Endothelial cell of coronary artery (primary cell): ENCODE measurements at places on chromosomes 7 and 10. TPM values are rescaled to one million over a fixed set of nuclear protein-coding genes. Genes with fewer than 3 reads are reported as not detected.

Gene RBM48
- 9.8 and 9.9 TPM in 2 replicates for total RNA-seq

Gene LLCFC1
- not detected in 2 replicates for total RNA-seq

Gene PKD1L1
- total RNA-seq, result 0.90 and 3.7 TPM in 2 replicates

Gene AKR1C2
- total RNA-seq, result 3.5 TPM in 1 of 2 replicates, not detected in the other

Gene TET1
- total RNA-seq, result 0.18 and 0.56 TPM in 2 replicates
